Urinary bladder (tissue), 4 donors: ENCODE measurements at places on chromosomes 1 and 21. TPM values are rescaled to one million over a fixed set of nuclear protein-coding genes. Genes with fewer than 3 reads are reported as not detected.

- DNase-seq: no peak
Measured at GRCh38 chr1:246532519-246532918, 25.4 kb upstream of the SMYD3 start.

WNT3A gene
- not detected for polyA plus RNA-seq

DNA sequence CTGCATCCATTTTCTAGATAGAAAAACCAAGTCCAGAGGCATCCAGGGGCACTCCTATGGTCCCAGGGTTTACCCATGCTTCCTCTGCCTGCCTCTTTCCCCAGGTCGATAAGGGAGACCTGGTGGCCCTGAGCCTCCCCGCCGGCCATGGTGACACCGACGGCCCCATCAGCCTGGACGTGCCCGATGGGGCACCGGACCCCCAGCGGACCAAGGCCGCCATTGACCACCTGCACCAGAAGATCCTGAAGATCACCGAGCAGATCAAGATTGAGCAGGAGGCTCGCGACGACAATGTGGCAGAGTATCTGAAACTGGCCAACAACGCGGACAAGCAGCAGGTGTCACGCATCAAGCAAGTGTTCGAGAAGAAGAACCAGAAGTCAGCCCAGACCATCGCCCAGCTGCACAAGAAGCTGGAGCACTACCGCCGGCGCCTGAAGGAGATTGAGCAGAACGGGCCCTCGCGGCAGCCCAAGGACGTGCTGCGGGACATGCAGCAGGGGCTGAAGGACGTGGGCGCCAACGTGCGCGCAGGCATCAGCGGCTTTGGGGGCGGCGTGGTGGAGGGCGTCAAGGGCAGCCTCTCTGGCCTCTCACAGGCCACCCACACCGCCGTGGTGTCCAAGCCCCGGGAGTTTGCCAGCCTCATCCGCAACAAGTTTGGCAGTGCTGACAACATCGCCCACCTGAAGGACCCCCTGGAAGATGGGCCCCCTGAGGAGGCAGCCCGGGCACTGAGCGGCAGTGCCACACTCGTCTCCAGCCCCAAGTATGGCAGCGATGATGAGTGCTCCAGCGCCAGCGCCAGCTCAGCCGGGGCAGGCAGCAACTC, 41.3 kb downstream of the TMCC2 start:
- no peak for DNase-seq

GRCh38 chr1:19582318-19582717, 61.8 kb upstream of the NBL1 start:
- no peak for DNase-seq

DNA sequence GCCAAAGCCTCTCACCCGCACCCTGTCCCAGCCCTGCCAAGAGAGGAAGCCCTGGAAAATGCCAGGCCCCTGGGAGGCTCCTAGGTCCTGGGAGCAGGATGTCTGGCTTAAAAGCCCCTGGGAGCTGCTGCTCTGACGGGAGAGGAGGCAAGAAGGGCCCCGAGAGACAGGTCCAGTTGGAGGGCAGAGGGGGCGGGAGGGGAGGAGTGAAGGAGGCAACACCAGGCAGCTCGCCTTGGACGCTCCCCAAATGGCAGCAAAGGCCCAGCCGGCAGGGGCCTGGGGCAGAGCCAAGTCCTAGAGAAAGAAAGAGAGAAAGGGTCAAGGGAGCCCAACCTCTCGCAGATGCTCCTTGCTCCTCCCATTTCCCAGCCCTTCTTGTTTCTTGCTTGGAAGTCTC, 6.8 kb downstream of the ETV3L start:
- DNase-seq: no peak

DNA sequence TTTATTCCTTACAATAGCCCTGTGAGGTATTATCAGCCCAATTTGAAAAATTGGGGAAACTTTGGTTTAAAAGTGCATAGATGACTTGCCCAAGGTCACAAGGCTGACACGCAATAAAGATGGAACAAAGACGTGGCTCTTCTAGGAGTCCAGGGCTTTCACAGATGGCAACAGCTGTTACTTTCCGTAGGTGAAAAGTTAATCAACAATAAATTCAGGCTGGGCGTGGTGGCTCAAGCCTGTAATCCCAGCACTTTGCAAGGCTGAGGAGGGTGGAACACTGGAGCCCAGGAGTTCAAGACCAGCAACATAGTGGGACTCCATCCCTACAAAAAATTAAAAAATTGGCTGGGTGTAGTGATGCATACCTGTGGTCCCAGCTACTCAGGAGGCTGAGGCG, 87.8 kb upstream of the ATF3 start:
- no peak for DNase-seq

DNA sequence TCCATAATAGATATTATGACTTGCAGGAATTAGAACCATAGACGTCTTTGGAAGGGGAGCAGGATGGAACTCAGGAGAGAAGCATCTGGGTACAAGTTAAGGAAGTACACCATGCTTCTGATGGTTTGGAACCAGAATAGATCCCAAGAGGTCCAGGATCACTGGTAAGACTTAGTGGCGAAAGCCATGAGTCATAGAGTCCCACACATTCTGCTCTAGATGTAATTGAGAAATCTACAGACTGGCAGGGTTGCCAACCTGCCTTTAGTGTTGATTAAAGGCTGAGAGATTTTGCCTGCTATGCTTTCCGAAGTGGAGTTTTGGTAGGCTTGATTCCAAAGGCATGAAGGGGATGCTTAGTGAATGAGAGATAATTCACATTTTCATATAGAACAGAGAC, 57.1 kb upstream of the C1orf87 start:
- no peak for DNase-seq

GRCh38 chr1:45925728-45926287, 122.4 kb downstream of the MAST2 start:
- DNase-seq: no peak

GRCh38 chr1:190176776-190177175, 300.9 kb downstream of the BRINP3 start:
- no peak for DNase-seq

DNA sequence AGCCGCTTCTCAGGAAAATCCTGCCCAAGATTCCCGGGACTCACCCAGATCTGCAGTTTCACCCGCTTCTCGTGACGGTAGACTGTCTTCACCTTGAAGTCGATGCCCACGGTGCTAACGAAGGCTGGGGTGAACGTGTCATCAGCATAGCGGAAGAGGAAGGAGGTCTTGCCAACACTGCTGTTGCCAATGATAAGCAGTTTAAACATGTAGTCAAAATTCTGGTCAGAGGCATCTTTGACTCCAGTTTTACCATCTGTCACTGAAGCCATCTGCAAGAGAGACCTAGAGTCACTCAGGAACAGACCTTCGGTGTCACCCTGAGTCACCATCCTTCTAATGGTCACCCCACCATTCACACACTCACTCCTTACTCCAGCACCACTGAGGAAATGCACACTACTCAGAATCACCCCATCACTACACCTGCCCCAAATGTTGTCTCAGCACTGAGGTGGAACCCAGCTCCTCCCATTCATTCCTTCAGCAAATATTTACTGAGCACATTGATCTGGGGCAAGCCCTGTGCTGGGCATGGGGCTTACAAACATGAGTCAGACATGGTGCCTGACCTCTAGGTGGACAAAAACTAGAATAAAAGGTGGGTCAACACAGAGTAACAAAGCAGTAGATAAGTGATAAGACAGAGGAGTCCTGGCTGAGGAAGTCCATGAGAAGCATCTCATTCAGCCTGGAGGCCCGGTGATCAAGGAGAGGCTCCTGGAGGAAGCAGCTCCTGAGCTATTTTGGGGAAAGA, 13.5 kb downstream of the RAB3B start:
- DNase-seq: no peak

- DNase-seq: no peak
Measured at GRCh38 chr1:11180342-11180744, 8.8 kb upstream of the ANGPTL7 start.

TXLNA gene
- 33.0 TPM for polyA plus RNA-seq

DNA sequence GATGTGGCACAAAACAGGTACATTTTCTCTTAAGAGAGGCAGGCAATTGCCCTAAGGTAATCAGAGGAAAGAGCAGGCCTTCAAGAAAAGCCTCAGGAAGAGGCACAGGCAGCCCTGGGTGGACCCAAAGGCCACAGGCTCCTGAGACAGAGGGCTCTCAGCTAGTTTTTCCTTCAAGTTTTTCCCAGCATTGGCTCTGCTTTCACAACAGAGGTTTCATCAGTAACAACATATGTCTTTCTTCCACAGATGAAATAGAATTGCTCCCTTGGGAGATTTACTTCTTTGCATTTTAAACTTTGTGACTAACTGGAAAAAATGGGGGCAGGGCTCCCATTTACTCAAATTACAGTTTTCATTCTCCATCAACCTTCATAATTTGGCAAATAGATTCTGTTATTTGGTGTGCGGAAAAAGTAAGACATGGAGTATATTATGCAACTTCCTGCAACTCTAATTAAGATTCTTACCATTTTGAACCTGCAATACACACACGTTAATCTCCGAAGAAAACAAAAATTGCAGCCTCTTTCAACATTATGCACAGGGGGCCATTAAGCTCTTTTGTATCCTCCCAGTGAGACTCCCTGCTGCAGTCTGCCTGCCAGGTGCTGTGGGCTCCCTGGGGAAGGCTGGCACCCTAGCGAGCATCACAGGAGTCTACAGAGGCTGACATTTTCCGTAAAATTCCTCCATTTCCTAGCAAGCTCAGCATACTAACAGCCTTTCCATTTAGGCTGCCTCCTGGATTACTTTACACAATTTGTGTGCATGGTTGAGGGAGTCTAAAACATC, 282.3 kb downstream of the USH2A start:
- DNase-seq: no peak

- DNase-seq: no peak
Measured at GRCh38 chr1:103197216-103197615, 88.9 kb upstream of the COL11A1 start.

- DNase-seq: no peak
Measured at GRCh38 chr1:33914531-33914930, 50.7 kb downstream of the HMGB4 start.

TMEM82 gene
- not detected for polyA plus RNA-seq

NOS1AP gene
- 0.92 TPM for polyA plus RNA-seq

CYP4B1 gene
- polyA plus RNA-seq: 71.5 TPM

GRCh38 chr1:53406551-53407235, 52.5 kb upstream of the DMRTB1 start:
- DNase-seq: no peak

DNA sequence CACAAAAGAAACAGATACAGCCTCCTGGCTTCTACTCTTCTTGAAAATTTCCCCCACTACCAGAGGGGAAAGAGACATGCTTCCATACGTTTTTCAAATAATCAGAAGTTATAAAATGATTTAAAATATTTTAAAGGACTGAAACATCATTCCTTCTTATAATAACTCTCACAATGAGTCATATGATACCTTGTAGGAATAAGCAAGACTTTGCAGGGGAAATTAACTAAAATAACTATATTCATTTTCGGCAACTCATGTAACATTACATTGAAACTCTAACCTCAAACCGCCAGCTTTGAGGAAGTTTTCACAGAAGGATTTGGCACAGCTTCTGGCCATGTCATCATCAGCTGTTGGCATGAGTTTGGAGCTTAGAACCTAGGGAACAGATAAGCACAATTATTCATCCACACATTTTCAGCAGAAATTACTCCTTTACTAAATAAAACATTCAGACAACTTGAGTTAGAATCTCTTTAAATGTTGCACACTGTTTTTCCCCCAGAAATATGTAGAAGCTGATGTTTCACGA, 85.9 kb downstream of the USP24 start:
- DNase-seq: no peak

LPAR3 gene
- polyA plus RNA-seq: 1.6 TPM

- no peak for DNase-seq
Measured at GRCh38 chr21:26119906-26120305, 50.7 kb downstream of the APP start.

GRCh38 chr1:103424650-103425049, 100.8 kb upstream of the RNPC3 start:
- no peak for DNase-seq
